IMR-90 (cell line): ENCODE measurements at places on chromosomes 12 and 14. TPM values are rescaled to one million over a fixed set of nuclear protein-coding genes. Genes with fewer than 3 reads are reported as not detected.

GRCh38 chr14:95619785-95620417 lies 66.3 kb upstream of the TCL1B start:
- DNase-seq: no peak

DNA sequence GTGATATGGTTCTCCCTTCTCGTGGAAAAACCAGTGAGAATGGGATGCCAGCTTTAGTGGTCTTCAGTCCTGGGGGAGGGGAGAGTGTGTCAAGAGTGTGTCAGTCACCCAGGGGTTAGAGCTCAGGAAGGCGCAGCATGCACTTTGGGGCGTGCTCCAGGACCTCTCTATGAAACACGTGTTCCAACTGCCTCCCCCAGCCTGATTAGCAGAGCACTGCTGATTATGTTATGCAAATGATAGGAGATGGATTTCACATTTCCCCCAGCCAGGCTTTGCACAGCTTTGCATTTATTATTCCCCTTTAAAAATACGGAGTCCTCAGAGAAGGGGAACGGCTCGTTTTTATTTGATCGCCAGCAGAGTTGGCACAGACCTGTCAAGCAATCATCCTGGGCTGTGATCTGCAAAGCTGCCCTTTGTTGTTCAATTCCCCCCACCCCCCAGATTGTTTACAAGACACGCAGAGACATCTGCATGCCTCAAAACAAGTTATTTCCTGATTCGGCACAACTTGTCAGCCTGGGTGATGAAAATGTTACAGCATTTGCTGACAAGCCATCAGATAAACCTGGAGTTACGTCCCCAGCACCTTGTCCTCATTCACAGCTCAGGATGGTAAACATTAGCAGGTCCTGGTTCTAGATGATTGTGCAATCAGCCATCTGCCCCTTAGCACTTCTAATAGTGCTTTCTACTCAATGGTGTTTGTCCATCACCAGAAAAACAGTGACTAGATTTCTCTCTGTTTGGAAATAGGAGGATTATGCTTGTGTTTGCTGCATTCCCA lies 196.5 kb downstream of the NOVA1 start:
- no peak for DNase-seq

DNA sequence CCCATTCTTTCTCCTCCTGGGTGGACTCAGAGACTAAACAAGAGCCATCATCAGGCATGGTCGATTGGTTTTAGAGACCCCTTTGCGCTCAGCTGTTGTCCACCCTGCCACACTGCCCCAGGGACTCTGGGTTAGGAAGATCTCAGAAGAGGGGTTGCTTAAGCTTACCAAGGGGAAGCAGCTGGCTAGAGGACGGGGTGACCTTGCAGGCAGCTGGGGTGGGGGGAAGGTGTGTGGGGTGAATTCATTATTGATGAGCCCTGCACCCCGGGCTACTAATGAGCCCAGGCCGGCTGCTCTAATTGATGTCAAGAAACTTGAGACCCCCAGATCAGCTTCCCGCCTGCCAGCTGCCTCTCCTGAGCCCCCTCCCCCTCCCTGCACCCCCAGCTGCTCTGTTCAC lies 8.7 kb upstream of the ZNF385A start:
- no peak for DNase-seq

DNA sequence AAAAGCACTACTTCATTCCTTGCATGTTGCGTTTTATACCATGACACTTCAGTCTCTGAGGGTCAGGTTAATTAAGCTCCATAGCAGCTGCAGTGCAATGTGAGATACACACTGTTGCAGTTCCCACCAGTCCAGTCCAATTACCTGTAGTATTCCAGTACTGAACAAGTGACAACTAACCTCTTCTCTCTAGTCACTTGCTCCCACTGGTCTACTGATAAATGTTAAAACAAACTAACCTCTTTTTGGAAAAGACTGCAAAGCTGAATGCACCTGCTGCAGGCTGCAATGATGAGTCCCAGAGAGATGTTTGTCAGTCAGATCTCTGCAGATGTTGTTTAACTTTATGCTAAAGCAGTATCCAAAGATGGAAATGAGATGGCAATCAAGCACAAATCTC lies 7.9 kb downstream of the NOVA1 start:
- no peak for DNase-seq

Gene GUCY2C
- not detected in 2 replicates for total RNA-seq

Gene COX8C
- total RNA-seq: not detected in 2 replicates
